CD4-positive, alpha-beta memory T cell (primary cell): ENCODE measurements at places on chromosomes 7 and 10. TPM values are rescaled to one million over a fixed set of nuclear protein-coding genes. Genes with fewer than 3 reads are reported as not detected.

DNA sequence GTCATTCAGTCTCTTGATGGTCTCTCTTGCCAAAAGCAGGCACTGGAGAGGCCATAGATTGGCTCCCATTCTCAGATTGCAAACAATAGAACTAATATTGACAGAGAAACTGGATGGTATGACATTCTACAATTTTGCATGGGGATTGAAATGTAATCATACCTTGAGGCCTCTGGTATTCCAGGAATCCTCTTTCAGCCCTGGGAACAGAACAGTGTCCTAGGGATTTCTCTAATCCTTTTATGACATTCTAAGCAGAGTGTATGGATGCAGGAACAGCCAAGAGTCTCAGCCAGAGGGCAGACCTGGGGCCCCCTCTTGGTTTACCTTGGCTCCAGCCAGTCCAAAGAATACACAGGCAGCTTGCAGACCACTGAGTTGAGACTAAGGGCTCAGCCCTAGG lies 206.4 kb downstream of the KCNMA1 start:
- H3K4me3 ChIP-seq: no peak overlapping the region
- H3K27me3 ChIP-seq: no peaks in the 10 kb centered on the region
- H3K4me1 ChIP-seq: no peaks in the 10 kb centered on the region
- H3K27ac ChIP-seq: no peak overlapping the region

- H3K4me3 ChIP-seq: no peak overlapping the region
- no peaks in the 10 kb centered on the region for H3K4me1 ChIP-seq
- no peak for DNase-seq
- H3K27ac ChIP-seq: no peak overlapping the region
- H3K27me3 ChIP-seq: no peaks in the 10 kb centered on the region
These were observed 105.0 kb downstream of the SH2D4B start for GRCh38 chr10:80642661-80643060.

DNA sequence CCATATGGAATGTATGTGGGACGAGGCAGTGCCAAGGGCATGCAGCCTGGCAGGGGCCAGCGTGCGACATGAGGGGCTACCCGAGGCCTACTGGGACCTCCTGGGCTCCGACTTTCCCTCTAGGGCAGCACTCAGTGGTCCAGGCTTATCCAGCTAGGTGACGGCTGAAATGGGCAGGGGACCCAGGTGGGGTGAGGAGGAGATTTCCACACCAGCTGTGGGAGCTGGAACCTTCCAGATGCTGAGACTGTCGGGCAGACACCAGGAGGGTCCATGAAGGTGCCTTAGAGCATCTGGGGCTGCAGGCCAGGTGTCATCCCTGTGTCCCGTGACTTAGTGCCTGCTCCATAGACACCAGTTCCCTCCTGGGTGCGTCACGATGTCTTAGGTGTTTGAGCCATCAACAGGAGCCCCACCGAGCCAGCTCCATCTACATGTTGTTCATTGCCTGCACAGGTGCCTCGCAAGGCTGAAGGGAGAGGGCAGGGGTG lies 13.4 kb downstream of the ZNF316 start:
- no peak overlapping the region for H3K27ac ChIP-seq
- no peaks in the 10 kb centered on the region for H3K4me1 ChIP-seq
- no peak for DNase-seq
- H3K36me3 ChIP-seq: peaks cover 23% of the 10 kb centered on the region

DNA sequence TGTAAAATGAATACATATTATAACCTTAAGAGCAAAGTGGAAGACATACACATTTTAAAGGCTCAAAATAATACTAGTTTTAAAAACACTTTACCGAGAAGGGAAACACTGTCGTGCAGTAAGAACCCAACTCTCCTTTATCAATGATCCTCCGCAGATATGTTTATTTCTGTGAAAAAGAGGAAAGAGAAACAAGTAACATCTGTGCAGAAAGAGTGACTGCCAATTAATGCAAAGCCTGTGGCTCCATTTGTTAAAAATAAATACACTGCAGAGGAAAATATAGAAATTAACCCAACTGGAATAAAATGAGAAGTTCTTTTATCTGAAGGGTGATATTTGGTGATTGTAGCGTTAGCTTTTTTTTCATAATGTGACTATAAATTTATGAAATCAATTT lies 62.7 kb downstream of the HGF start:
- H3K27me3 ChIP-seq: no peaks in the 10 kb centered on the region
- no peaks in the 10 kb centered on the region for H3K36me3 ChIP-seq

Gene MRLN
- not detected for total RNA-seq

DNA sequence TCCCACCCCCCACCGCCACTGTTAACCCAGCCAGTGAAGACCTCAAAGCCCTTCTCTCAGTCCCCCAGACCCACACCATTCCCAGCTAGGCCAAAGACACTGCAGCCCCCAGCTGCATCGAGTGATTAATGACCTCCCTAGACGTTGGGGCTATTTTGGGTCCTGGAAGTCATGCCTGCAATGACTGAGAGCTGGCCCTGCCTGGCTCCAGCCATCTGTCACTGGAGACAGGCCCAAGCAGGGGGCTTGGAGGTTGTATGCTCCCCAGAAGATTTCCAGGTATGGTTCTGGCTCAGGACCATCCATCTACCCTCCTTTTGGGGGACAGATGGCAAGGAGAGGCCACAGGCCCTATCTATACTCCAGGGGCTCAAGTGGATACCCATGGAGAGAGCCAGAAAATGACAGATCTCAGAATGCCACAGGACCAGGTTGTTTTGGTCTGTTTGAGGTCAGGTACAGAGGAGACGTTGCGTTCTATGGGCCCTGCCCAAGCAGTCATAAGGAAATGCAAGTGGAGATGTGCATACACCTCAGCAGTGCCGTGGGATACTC lies 5.1 kb downstream of the KCNIP2 start:
- no peaks in the 10 kb centered on the region for H3K36me3 ChIP-seq
- no peak overlapping the region for H3K27ac ChIP-seq
- no peaks in the 10 kb centered on the region for H3K27me3 ChIP-seq
- no peak for DNase-seq

Gene GRID2IP
- 0.81 TPM for total RNA-seq

Gene ABCA13
- total RNA-seq: not detected
